D341Med (cell line): ENCODE measurements at places on chromosomes 7 and 10.
A peak's percentile ranks its signal among the peaks of the same experiment; 100 is the strongest.

DNA sequence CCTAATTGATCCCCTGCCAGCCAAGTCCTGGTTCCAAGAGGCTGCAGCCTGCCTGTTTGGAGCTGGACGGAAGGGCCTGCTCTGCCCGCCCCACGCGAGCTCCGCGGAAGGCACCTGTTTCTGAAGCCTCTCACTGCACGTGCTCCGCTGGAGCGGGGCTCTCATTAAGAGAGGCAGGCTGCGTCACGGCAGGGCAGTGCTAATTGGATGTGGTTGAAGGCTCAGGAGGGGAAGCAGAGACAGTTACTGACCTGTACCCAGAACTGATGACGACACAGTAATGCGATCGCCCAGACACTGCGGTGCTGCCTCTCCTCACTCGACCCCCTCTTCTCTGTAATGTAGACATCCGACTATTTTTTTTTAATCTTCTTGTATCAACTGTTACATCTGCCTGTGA is 411.1 kb upstream of the MGMT start:
- no peak for DNase-seq

GRCh38 chr10:71565284-71566000 is 154.1 kb downstream of the C10orf105 start:
- DNase-seq = peak; percentile 40

- DNase-seq = no peak
Measured at GRCh38 chr10:120455004-120455403, 2.0 kb upstream of the PLPP4 start.

DNA sequence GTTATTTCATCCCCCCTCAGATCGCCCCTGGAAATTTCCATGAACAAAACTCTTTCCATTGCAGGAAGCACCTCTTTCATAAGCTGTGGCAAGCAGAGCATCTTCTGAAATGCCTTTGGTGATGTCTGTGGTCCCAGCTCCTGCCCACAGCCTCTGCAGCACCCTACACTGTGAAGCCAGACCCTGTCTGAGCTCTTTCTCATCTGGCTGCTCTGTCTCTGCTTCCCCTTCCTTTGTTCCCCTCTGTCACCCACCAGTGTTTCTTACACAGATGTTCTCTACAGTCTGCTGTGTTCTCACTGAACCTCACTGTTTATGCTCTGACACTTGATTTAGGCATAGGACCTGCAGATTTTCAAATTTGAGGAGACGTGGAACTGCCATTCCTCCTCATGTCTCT is 1.9 kb upstream of the TAS2R39 start:
- DNase-seq = no peak

DNA sequence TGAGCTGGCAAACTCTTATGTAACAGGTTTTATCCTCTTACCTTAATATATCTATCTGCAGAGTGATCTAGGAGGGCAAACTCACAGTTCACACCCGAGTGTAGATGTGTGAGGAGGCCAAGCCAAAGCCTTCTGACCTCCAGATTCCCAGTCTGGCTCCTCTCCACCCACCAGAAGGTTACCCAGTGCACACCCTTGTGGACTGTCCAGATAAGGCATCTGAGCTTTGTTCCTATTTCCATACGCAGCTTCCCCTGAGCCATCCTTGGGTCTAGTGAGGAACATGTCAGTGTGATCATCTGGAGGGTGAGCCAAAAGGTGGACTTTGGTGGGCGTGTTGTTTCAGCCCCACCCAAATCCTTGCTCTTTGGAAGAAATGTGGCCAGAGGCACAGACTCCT is 203.0 kb upstream of the MEOX2 start:
- DNase-seq = peak; percentile 48

GRCh38 chr10:15419279-15419874 is 48.3 kb upstream of the FAM171A1 start:
- DNase-seq = peak; percentile 59

DNA sequence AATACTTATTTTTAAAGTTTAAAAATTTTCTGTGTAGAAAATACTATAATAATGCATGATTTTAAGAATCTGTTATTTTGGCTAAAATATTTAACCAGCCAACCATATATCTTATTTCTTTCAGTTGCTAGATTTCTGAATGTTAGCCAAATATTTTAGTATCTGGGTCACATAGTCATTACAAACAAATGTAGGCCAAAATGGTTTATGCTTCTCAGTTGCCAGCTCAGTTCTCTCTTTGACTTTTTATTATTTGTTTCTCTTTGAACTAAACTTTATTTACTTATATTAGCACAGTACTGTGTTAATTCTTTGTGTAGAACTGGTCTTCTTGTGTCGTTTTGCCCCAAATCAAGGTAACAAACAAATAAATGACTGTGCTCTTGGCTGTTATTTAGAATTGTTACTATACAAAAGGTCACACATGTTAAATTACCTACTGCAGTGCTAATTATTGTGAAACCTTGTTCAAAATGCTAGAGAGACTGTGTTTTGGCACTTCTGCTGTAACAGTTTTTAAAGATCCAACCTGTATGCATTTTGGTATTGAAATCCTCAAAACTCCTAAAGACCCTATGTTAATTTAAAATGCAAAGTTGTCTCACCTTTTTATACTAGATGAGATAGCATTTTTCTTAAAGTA is 39.8 kb downstream of the ZEB1 start:
- DNase-seq = no peak

DNA sequence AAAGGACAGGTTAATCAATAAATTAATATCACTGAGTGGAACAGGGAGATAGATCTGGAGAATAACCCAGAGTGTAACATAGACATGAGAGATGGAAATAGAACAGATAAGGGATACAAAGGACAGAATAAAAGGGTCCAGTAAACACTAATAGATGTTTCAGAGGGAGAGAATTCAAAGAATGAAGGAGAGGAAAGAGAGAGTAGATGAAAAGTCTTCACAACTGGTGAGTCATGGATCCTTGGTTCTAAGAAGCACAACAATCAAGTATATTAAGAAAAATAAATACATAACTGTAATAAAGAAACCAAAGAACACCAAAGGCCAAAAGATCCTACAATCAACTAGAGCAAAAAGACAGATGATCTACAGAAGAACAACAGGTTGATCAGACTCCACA is 66.3 kb downstream of the BEND7 start:
- no peak for DNase-seq

- no peak for DNase-seq
Measured at GRCh38 chr10:111034598-111035310, 42.1 kb upstream of the ADRA2A start.

GRCh38 chr7:66615699-66616098 is 13.0 kb upstream of the KCTD7 start:
- no peak for DNase-seq

- DNase-seq = no peak
Measured at GRCh38 chr7:139095194-139095659, 14.3 kb downstream of the ZC3HAV1 start.

DNA sequence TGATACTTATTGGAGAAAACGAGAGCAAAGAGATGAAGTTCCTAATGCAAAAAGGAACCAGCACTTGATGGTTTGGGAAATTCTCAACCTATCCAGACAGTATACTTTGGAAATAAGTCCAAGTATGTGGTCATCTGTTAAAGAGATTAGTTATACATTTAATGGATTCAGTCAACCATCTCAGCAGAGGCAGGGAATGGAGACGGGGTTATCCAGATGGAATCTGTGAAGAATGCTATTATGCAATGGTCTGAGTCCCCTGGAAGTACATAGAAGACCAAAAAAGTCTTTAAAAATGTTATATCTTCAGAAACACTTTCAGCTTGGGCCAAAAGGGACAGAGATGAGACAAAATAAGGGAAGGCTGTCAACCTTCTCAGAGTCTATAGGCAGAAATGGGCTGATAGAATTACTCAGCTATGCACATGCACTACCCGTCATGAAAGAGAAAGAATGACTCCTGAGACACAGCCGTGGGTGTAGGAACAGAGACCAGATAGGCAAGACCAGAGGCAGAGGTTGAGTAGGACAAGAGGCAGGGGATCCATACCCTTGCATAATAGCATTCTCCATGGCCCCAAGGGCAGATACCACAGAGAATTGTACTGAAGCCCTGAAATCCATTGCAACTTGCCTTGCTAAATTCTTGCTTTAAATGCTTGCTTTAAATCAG is 738.8 kb upstream of the POT1 start:
- no peak for DNase-seq

- DNase-seq = no peak
Measured at GRCh38 chr7:10934292-10934691, 39.4 kb upstream of the PHF14 start.

GRCh38 chr7:116167177-116167576 is 43.2 kb upstream of the TES start:
- no peak for DNase-seq

DNA sequence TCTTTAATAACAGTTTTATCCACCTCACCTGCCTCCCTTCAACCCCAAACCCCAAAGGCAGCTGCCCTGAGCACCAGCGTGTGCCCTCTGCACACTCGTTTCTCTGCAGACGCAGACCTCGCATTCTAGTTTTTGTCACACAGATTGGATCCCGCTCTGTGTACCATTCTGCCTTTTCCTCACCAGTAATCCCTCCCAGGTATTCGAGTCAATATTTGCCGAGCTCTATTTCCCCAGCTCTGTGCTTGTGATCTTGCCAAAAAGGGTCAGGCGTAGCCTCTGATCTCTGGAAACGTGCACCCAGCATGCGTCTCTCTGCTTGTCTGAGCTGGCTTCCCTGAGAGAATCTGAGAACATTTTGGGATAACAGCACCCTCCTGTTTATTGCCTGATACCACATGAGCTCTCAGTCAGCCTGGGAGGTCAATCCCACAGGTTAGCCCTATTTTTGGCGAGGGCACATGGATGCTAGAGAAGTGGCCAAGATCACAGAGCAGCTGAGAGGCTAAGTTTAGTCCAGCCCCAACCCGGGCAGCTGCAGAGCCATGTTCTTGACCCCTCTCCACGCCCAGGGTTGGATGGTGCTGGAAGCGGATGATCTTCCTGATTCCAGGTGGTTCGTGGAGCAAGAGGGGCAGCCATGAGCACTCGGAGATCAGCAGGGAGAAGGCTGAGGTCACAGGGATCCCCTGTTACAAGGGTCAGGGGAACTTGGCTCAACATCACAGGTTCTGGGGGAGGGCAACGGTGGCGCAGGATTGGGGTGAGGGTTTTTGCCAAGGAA is 29.1 kb downstream of the FOXL3 start:
- no peak for DNase-seq

DNA sequence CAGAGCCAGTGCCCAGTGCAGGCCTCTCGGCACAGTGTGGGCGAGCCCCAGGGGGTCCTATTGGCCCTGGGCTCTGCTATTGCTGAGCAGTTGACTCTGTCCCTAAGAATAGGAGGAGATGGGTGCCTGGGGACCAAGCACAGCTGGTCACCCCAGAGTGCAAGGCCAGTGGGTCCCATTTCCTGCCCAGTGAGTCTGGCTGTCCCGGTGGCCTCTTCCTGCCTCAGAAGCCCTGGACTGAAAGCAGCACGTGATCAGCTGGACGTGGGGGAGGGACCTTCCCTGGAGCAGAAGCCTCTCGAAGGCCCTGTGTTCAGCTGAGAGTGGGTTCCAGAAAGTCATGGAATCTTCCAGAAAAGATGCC is 42.0 kb downstream of the PWWP2B start:
- DNase-seq = no peak

GRCh38 chr7:127717502-127718339 is 65.7 kb downstream of the SND1 start:
- DNase-seq = no peak

GRCh38 chr10:93034426-93034825 is 26.2 kb upstream of the CYP26C1 start:
- no peak for DNase-seq

GRCh38 chr7:6547400-6547799 is 3.9 kb downstream of the GRID2IP start:
- DNase-seq = no peak
